Ovary (tissue), 10 donors: ENCODE measurements at places on chromosomes 7 and 10. TPM values are rescaled to one million over a fixed set of nuclear protein-coding genes. Genes with fewer than 3 reads are reported as not detected.

Gene DPY19L1
- 20.3 TPM for total RNA-seq

Gene SPAM1
- total RNA-seq: not detected

DNA sequence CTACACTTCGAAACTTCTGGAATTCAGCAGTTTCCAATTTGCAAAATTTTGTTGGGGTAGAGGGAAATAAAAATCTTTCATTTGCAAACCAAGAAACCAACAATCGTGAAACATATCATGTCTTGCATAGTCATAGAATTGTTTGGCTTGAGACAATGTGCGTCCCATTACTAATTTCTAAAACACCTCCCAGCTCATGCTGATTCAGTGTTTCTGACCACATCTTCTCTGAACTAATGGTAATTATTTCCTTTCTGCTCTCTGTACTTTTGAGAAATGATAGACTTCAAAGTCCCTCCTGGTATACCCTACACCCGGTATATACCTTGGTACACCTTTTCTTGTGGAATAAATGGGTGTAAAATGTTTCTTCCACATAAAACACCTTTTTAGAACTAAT, 41.8 kb upstream of the TSPAN13 start:
- no peak for DNase-seq
- H3K36me3 ChIP-seq: no peaks in the 10 kb centered on the region
- H3K27ac ChIP-seq: no peak overlapping the region
- H3K27me3 ChIP-seq: no peaks in the 10 kb centered on the region
- no peaks in the 10 kb centered on the region for H3K4me1 ChIP-seq

DNA sequence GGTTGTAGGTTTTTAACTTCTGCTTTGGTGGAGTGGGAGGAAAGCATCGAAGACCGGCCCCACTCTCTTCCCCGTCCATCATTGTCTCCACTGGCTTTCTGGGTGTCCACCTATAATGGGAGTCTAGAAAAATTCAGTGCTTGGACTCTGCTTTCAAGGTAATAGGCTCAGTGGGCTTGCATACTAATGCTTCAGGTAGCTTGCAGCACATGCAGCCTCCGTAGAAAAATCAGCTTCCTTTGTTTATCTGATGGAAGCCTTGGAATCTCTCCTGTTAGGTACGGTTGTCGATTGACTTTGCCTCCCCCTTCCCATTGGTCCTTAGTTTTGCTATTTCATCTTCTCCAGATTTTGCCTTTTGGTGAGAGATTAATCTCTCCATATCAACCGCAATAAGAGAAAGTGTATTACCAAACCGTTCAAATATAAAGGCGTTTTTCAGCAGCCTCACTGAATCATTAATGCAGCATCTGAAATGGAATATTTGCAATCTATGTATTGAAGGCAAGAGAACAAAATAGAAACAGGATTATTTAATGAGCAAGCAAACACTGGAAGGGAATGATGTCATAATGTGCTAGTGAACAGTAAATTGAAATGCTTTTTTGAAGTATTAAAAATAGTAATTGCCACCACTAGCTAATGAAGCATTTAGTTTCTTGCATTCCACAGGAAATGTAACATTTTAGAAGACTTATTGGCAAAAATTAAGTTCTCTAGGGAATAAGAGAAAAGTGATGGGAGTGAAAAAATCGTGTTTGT, 944 bp downstream of the AVL9 start:
- no peaks in the 10 kb centered on the region for H3K27me3 ChIP-seq
- peaks cover 2% of the 10 kb centered on the region for H3K4me1 ChIP-seq
- H3K27ac ChIP-seq: no peak overlapping the region
- peak overlapping the region; percentile 78 for H3K4me3 ChIP-seq

DNA sequence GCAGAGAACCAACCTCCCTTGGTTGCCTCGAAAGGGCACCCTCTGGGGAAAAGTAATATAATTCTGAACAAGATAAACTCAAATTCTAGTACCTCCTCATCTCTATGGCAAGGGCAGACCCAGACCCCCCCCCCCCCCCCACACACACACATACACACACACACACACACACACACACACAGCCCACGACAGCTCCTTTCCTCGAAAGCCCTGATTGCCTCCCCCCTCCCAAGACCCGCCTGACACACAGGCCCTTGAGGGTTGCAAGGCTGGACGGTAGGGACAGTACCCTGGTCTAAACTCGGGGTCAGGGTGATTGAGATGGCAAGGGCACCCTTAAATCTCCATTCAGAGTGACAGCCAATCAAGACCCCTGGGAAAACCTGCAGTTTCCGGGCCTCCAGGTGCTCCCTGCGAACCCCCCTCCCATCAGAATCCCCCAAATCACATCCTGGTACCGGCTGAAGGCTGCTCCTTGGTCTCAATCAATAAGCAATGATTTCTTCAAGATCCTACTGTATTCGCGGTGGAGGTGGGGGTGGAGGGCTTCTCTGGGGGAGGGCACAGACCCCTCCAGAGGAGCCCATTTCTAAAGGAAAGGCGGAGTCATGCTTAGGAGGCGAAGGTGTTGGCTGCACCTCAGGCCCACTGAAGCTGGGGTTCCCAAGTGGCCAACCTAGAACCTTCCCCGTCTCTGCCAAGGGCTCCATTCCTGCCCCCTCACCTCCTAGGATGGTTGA, 100.7 kb downstream of the HIP1 start:
- no peaks in the 10 kb centered on the region for H3K36me3 ChIP-seq
- no peak overlapping the region for H3K27ac ChIP-seq
- H3K27me3 ChIP-seq: no peaks in the 10 kb centered on the region
- peaks cover 8% of the 10 kb centered on the region for H3K4me1 ChIP-seq
- no peak for DNase-seq

DNA sequence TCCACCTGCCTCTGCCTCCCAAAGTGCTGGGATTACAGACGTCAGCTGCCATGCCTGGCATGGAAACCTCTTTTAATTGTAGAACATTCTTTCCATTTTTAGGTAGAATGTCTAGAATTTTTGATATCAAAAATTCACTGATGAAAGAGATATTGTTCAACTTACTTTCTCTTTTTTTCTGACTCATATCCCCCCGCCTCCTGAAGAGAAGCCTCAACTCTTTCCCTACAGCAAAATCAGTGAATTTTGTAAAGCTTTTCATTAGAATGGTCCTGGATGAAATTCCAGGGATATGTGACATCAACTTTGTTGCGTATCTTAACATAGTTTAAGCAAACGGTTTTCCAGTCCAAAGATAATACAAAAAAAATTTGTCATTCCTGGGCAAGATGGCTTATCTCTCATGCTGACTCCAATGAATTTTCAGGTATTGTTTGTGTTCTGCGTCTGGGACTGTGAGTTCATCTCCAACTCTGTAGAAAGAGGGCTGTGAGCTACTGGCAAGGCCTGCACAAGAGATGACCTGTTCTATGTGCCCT, 256.8 kb downstream of the BMPER start:
- no peaks in the 10 kb centered on the region for H3K36me3 ChIP-seq
- no peak overlapping the region for H3K4me3 ChIP-seq
- H3K27ac ChIP-seq: no peak overlapping the region
- H3K27me3 ChIP-seq: no peaks in the 10 kb centered on the region
- H3K4me1 ChIP-seq: no peaks in the 10 kb centered on the region
- DNase-seq: no peak

DNA sequence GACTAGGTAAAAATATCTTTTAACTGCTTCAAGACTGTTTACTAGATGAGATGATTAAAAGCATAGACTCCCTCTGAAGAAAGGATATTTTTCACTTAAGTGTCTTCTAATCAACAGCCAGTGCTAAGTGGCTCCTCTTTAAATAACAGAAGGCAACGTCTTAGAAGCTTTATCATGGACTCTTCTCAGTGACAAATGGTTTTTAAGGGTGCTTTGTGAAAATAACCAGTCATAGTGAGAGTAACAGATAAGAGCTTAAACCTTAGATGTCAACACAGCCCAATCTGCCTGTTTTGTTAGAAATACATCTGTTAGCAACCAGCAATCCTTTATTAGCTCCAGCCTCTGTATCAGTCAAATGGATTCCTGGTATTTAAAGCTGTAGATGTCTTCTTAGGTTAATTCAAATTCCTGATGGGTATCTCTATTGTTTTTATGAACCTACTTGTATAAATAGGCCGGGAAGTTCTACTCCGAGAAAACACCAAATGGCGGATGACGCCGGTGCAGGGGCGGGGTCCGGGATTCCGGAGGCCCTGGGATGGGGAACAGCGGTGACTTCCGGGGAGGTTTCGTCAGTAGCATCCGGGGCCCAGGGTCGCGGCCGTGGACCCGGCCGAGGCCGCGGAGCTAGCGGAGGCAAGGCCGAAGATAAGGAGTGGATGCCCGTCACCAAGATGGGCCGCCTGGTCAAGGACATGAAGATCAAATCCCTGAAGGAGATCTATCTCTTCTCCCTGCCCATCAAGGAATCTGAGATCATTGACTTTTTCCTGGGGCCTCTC, 285.4 kb downstream of the GPR37 start:
- peaks cover 3% of the 10 kb centered on the region for H3K27me3 ChIP-seq
- no peak overlapping the region for H3K27ac ChIP-seq
- H3K36me3 ChIP-seq: no peaks in the 10 kb centered on the region
- H3K4me3 ChIP-seq: no peak overlapping the region
- no peak for DNase-seq
- H3K4me1 ChIP-seq: no peaks in the 10 kb centered on the region

Gene SPDYE1
- 0.13 TPM for total RNA-seq

- peaks cover 6% of the 10 kb centered on the region for H3K4me1 ChIP-seq
- H3K4me3 ChIP-seq: peak overlapping the region; percentile 96
- H3K27me3 ChIP-seq: no peaks in the 10 kb centered on the region
- H3K36me3 ChIP-seq: no peaks in the 10 kb centered on the region
- peak overlapping the region; percentile 89 for H3K27ac ChIP-seq
Measured at GRCh38 chr10:72353965-72354355, 759 bp downstream of the DNAJB12 start.

- H3K27me3 ChIP-seq: no peaks in the 10 kb centered on the region
- DNase-seq: peak; percentile 48
- peaks cover 2% of the 10 kb centered on the region for H3K4me1 ChIP-seq
Measured at GRCh38 chr7:71752171-71752935, 620.4 kb downstream of the GALNT17 start.

- peaks cover 13% of the 10 kb centered on the region for H3K4me1 ChIP-seq
- no peak overlapping the region for H3K4me3 ChIP-seq
- no peaks in the 10 kb centered on the region for H3K36me3 ChIP-seq
- no peak for DNase-seq
Measured at GRCh38 chr10:114384181-114384580, 20.1 kb downstream of the AFAP1L2 start.

DNA sequence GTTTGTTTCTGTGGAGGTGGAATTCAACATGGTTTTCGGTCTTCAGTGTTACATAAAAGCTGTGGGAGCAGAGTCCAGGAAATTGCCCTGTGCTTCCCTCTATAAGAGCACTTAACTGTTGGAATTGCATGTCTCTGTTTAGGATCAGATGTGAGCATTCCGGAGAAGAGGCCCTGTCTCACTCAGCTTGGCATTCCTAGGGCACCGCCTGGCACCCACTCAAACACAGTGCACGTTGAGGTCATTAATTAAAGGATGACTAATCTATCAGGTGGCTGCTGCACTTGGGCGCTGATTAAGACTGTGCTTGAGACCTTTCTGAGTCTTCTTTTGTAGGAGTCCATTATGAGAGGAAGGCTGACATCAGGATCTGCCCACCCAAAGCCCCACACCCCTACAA, 82.8 kb upstream of the VIPR2 start:
- no peak overlapping the region for H3K27ac ChIP-seq
- no peaks in the 10 kb centered on the region for H3K4me1 ChIP-seq
- no peaks in the 10 kb centered on the region for H3K27me3 ChIP-seq
- H3K36me3 ChIP-seq: no peaks in the 10 kb centered on the region

GRCh38 chr10:5996696-5997095, 19.4 kb upstream of the IL15RA start:
- no peaks in the 10 kb centered on the region for H3K36me3 ChIP-seq
- no peaks in the 10 kb centered on the region for H3K27me3 ChIP-seq
- no peak overlapping the region for H3K4me3 ChIP-seq
- no peak for DNase-seq

GRCh38 chr7:102012941-102013461, 195.6 kb downstream of the CUX1 start:
- no peaks in the 10 kb centered on the region for H3K4me1 ChIP-seq
- no peak overlapping the region for H3K27ac ChIP-seq
- H3K36me3 ChIP-seq: no peaks in the 10 kb centered on the region

Gene SMO
- total RNA-seq: 19.6 TPM

DNA sequence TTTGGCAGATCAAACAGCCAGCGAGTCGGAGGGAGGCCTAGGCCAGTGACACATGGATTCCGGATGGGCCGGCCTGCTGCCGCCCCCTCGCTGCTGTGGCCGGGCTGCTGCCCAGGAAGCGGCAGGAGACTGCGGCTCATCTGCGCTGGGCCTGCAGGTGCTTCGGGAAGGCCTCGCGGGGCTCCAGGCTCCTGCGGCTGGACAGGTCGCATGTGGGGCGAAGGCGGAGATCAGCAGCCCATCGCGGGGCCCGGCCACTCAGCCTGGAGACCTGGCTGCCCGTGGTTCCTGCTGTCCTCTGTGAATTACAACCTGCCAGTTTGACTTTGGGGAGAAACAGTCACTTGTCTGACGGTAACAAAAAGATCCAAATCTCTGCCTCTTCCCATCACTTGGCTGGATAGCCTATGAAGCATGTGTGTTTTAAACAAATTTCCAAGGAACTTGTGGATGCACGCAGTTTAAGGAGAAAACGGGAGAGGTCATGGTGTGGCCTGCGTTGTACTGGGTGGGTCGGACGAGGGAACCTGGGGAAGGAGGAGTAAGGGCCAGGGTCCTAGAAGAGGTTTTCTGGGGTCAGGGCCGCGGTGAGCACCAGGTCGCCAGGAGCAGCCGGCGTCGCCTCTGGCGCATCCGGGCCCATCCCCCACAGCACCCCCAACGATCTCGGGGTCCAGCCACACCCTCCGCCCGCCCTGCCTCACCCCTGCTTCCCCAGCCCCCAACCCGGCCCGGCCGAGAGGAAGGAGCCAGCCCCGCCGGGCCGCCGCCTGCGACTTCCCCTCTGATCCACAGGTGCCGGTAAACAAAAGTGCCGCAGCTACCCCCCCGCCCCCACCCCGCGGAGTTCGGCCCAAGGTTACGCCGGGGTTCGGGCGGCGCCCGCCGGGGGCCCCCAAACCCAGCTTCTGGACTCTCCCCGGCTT, 1.6 kb downstream of the SPOCK2 start:
- H3K36me3 ChIP-seq: no peaks in the 10 kb centered on the region
- peak overlapping the region; percentile 9 for H3K4me3 ChIP-seq
- H3K27me3 ChIP-seq: no peaks in the 10 kb centered on the region
- DNase-seq: no peak
- H3K27ac ChIP-seq: no peak overlapping the region

DNA sequence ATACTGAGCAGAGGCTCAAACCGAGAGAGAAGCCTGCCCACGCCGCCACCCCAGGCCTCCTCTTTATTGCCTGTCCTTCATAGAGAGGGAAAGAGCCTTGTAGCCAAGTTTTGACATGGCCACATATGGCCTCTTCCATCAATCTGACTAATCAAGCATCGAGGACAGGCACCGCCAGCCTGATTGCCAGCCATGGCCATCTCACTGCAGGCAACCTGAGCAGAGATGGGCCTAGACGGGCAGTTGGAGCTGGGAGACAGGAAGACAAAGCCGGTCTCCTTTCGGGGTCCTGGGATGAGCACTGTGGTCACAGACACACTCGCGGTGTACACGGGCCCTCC, 67.2 kb downstream of the EBF3 start:
- no peaks in the 10 kb centered on the region for H3K36me3 ChIP-seq
- DNase-seq: no peak
- H3K27me3 ChIP-seq: no peaks in the 10 kb centered on the region

Gene RALA
- total RNA-seq: 32.9 TPM

- no peaks in the 10 kb centered on the region for H3K27me3 ChIP-seq
- H3K4me3 ChIP-seq: no peak overlapping the region
- H3K27ac ChIP-seq: no peak overlapping the region
- DNase-seq: no peak
- H3K4me1 ChIP-seq: peaks cover 4% of the 10 kb centered on the region
- H3K36me3 ChIP-seq: no peaks in the 10 kb centered on the region
Measured at GRCh38 chr10:22652988-22653481, 61.3 kb downstream of the PIP4K2A start.

Gene PPP1R3A
- not detected for total RNA-seq

Gene IFIT1B
- total RNA-seq: not detected
